ENCODE measurements at places on chromosomes 4 and X.

- no peak for DNase-seq
These were observed 126.7 kb downstream of the ANAPC4 start for GRCh38 chr4:25503779-25504178.

DNA sequence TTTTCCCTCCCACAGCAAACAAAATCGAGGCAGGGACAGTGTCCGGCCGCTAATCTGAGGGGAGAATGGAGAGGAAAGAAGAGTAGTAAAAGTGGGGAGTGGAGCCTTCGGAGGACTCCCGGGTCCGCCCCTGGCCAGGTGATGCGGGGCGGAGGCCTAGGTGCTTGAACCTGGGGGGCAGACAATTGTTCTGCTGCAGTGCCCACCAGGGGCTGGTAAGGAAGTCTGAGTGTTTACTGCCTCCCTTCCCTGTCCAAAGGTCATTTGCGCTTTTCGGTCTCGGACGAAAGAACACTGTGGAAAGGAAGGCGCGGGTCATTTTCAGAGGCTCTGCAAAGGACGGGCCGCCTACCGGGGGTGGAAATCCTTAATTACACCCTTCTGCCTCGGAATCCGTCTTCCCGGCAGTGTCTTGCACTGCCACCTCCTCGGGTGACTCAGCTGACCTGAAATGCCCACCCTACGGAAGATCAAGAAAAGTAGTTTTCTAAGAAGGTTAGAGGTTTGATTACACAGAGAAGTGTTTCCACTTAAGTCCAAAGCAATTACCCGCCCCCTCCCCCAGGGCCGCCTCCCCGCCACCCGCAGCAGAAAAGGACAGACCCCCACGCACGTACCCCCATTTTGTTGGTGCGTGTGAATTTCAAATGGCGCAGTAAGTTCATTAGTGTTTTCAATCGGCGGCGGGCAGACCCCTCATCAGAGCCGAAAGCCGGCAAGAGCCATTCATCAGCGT lies 99.9 kb upstream of the TENM3 start:
- no peak for DNase-seq

DNA sequence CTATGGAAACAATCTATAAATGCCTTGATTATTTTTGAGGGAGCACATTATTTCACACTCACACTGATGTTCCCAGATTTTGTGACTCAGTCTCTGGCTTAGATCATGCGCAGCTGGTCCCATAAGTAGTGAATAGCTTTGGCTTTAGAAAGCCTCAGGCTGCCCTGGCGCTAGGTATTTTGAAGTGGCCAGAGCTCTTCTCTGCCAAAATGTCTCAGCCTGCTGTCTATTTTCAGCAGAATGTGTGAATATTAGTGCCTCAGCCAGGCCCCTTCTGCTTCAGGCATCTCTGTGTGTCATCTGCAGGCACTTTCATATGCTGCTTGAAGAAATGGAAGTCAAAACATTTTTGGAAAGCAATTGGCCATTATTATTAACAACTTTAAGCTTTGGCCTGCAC lies 931.0 kb upstream of the INTU start:
- no peak for DNase-seq

DNA sequence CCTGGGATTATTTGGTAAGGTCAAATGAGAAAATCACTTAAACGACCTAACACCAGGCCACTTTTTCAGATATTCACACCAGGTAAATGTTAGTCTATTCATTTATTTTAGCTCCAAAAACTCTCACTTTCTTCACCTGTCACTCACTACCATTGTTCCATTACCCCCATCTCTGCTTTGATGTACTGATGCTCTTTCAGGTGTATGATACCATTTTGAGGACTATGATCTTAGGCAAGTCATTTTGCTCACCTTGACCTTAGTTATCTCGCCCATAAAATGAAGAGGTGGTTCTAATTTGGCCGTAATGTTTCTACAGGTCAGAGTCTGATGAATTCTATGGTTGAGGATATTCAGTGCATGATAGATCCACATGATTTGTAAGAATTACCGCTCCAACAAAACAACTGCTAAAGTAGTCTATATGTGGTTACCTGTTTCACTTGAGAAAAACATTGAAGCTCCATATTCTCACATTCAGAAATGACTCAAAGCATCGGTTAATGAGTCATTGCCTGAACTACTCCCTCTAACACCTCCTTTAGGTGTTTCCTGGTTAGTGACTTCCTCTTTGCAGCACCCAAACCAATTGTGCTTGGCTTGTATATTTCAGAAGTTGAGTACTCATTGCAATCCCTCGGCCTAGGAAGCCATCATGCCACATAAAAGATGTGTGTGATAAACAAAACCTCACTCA lies 4.5 kb downstream of the DTHD1 start:
- peak; percentile 95 for DNase-seq

- no peak for DNase-seq
These were observed 54.3 kb downstream of the CLCN5 start for GRCh38 chrX:49976682-49977197.

DNA sequence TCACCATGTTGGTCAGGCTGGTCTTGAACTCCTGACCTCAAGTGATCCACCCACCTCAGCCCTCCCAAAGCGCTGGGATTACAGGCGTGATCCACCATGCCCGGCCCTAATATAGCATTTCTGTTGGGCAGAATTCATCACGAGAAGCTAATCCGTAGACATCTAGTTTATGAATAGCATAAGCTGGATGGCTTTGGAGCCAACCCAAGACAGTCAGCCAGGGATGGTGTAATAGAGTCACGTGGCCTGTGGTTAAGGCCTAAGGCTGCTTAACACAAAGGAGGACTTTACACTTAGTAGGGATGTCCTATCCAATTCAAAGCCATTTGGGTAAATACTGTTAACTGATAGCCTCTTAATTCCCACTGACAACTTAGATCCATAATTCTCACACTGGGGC lies 173.6 kb downstream of the RAP1GDS1 start:
- no peak for DNase-seq

GRCh38 chrX:45083314-45083713 lies 117.4 kb downstream of the DIPK2B start:
- DNase-seq: peak; percentile 42

DNA sequence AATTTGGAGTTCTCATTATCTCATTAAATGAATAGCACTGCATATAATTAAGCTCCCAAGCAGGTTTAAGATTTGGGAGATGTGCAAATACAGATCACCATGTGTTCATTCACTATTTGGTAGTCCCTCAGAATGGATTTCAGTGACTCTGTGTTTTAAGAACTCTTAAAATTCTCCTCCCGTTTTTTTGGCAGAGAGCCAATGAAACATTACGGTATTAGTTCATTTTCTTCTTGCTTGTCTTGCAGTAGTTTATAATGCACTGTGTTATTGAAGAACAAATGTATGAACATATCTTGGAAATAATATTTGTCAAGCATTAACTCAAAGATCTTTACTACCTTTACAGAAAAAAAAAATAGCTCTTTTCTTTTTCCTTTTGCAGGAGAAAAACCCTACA lies 32.7 kb downstream of the KLF3 start:
- no peak for DNase-seq

GRCh38 chrX:9235722-9236121 lies 201.8 kb upstream of the FAM9B start:
- DNase-seq: no peak

GRCh38 chr4:120682981-120683380 lies 239.5 kb downstream of the PRDM5 start:
- no peak for DNase-seq

DNA sequence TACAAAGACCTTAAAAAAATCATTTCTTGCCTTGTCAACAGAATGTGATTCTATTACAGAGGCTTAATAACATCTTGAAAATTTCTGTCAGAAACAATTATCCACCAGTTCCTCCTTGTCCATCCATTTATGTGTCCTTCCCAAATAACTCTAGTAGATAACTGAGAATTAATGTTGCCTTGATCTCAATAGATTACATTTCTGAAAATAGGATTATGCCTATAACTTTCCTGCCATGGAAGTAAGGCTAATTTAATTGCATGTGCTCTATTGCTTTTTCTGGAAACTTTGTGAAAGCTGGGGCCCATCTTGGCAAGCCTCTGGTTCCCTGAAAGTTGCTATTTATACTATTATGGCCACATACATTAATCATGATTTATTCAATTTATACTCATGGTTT lies 76.2 kb upstream of the UNC5C start:
- no peak for DNase-seq

DNA sequence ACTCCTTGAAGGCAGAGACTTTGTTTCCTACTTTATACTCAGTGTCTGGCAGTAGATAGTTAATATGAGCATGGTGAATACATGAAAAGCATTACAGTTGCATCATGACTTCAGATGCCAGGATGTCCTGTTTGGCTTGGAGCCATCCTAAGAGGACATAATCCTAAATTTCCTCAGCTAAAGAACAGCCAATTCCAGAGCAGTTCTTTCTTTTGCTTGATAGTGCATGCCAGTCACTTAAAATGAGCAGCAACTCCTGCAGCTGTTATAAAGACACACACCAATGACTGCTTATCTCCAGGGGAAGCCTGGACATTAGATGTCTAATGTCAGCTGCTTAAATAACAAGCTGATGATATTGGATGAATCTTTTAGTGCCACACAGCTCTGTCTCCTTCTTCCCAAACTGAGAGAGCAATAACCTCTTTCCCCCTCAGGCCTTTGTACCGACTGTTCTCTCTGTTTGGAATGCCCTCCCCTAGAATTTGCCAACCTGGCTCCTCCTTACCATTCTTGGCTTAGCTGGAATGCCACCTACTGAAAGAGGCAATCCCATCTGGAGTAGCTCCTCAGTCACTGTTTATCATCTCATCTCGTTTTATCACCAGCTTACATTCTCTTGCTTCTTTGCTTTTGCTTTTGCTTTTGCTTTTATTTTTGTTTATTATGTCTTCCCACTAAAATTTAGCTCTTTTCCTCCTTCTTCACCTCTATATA lies 100.8 kb upstream of the USP38 start:
- no peak for DNase-seq

GRCh38 chrX:143058120-143058519 lies 32.4 kb downstream of the SPANXN4 start:
- DNase-seq: no peak

DNA sequence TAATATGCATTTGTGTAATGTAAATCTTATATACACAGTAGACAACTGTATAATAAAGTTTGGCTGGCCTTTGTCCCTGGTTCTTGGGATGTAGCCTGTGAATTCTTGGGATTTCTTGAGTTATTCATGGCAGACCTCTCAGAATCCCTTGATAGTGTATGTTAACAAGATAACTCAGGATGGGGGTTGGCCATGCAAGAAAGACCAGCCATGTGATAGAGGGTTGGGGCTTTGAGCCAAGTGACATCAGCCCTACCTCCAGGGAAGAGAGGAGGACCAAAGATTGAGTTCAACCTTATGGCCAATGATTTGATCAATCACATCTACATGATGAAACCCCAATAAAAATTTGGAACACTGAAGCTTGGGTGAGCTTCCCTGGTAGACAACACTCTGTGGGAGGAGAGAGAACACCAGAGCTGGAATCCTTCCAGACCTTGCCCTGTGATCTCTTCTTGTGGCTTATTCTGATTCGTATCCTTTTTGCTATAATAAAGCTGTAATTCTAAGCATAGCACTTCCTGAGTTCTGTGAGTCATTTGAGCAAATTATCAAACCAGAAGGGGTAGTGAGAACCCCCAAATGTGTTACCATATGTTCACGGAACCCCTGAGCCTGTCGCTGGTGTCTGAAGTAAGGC lies 11.3 kb downstream of the SLC2A9 start:
- no peak for DNase-seq

DNA sequence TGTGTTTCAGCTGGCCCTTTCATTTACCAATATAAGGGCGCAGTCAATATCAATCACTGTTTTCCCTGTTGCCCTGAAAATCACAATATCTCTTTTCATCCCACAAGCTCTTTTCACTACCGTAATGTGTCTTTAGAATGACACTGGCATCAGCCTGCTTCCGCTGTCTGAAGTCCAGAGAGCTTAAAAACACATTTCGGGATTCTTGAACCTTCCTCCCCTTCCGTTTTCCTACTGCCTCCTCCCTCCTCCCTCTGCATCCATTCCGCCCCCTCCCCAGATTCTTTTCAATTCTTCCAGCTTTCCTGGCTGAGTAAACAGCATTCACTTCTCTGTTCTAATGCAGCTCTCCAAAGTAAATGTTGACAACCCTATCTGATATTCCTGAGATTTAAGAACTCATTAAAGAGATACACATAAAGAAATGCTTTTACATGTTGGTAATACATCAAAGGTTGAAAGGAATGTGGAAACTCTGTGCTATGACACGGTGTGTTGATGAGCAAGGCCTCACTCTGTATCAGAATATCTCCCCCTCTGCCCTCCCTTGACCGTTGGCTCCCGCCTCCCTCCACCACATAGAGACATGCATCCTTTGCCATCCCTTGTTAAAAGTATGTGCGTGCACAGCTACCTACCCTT lies 83.5 kb upstream of the SPRY1 start:
- DNase-seq: no peak

DNA sequence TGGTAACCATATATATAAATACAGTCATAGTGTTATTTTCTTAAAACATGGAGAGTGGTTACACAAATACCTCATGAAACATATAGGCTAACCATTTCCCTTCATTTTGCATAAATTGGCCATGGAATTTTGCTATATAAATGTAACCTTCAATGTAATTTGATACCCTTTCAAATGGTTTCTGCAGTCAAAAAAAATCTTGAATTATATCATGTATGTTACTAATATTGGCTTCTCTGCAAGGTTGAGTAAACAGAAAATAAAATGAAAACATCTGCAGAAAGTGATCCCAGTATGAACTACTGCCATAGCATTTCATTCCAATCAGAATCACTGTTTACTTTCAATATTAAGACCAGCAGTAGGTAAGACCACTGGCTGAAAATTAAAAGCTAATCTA lies 1165.9 kb upstream of the TENM3 start:
- no peak for DNase-seq

DNA sequence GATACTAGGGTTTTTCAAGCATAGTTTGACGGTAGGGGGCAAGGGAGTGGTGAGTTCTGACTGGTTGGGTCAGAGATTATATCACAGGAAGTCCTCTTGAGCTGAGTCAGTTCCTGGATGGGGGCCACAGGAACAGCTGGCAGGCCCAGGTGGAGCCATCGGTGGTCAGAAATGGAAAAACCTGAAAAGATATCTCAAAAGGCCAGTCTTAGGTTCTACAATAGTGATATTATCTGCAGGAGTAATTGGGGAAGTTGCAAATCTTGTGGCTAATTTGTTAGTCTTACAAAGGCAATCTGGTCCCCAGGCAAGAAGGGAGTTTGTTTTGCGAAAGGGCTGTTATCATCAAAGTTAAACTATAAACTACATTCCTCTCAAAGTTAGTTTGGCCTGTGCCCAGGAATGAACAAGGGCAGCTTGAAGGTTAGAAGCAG lies 159.3 kb downstream of the PTCHD1 start:
- peak; percentile 49 for DNase-seq

GRCh38 chrX:129875669-129876068 lies 30.3 kb upstream of the UTP14A start:
- DNase-seq: no peak
